ENCODE measurements at places on chromosomes 11 and 22. TPM values are rescaled to one million over a fixed set of nuclear protein-coding genes. Genes with fewer than 3 reads are reported as not detected.

MYEOV gene
- not detected for total RNA-seq

OR52D1 gene
- total RNA-seq, result not detected

NLRP14 gene
- total RNA-seq, result 0.36 TPM

TOMT gene
- total RNA-seq, result not detected

NAALAD2 gene
- total RNA-seq, result 3.9 TPM

- H3K27ac ChIP-seq, result no peak overlapping the region
- H3K4me1 ChIP-seq, result no peaks in the 10 kb centered on the region
- no peaks in the 10 kb centered on the region for H3K27me3 ChIP-seq
- no peak for DNase-seq
- no peaks in the 10 kb centered on the region for H3K36me3 ChIP-seq
Measured at GRCh38 chr11:4066910-4067309, 27.7 kb upstream of the RRM1 start.

GRCh38 chr11:64667154-64667745 lies 55.7 kb downstream of the NRXN2 start:
- H3K36me3 ChIP-seq, result no peaks in the 10 kb centered on the region
- no peak overlapping the region for H3K4me3 ChIP-seq
- H3K27me3 ChIP-seq, result peaks cover 13% of the 10 kb centered on the region
- H3K4me1 ChIP-seq, result no peaks in the 10 kb centered on the region

DNA sequence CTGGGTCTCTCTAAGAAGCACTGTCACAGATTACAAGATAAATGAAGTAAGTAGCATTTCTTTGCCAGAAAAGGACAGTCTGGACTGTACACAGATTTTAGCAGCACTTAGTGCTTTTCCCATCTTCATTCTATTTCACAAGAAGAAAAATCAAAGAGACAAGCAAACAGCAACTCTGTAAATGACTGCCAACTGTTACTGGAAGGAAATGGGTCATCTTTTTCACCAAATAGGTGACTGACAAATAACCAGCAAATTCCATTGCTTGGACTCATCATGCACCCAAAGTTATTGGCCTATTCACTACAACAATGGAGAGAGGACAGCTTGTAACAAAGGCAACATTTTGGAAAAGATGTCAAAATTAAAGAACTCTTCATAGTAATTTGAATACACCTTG lies 28.9 kb upstream of the CARD18 start:
- H3K4me3 ChIP-seq, result no peak overlapping the region
- no peak for DNase-seq
- no peaks in the 10 kb centered on the region for H3K27me3 ChIP-seq

DNA sequence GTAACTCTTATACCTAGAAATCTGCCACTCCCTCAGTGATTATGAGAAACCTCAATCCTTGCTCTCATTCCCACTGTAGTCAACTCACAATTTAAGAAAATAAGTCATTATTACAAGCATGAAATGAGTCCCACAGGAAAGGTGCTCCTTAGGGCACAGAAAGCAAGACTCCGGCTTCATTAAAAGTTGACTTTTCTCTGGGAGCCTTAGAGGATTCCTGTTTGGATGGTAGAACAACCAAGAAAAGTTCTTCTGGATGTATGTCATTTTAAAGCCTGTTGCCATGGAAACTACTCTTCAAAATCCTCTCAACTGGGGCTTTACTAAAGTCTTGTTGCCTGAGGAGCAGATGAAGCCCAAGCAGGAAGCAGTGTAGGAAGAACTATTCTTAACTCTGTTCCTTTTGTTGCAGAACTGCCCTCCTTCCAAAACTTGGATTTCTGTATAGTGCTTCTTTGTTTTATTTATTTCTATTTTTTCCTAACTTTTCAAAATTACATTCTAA lies at the start of gene OR8B8:
Gene OR8B8 (minus strand): TSS at position 51 of the 505 bp plus-strand sequence. CDS start 4,611 bp downstream, outside the sequence.
- H3K4me1 ChIP-seq, result no peaks in the 10 kb centered on the region
- H3K27me3 ChIP-seq, result no peaks in the 10 kb centered on the region
- no peak within 1 kb of the TSS for H3K4me3 ChIP-seq
- H3K36me3 ChIP-seq, result no peaks in the 10 kb centered on the region
- DNase-seq, result no peak
- H3K27ac ChIP-seq, result no peak within 1 kb of the TSS

GRCh38 chr22:45425531-45426265 lies 12.2 kb downstream of the RIBC2 start:
- no peaks in the 10 kb centered on the region for H3K27me3 ChIP-seq
- DNase-seq, result no peak
- no peak overlapping the region for H3K4me3 ChIP-seq
- H3K4me1 ChIP-seq, result no peaks in the 10 kb centered on the region

DNA sequence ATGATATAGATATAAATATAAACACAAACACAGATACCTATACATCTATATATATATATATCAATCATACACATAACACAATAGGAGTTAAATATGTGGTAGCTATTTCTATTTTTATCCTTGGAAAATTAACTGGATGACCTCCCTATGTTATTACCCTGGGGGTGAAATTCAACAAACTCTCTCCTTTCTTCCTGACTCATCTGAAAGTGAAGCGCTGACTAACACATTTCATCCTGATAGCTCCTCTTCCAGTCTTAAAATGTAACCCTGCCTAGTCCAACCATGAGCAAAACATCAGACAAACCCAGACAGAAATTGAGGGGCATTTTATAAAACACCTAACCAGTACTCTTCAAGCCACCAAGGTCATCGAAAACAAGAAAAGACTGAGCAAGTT lies 220.6 kb upstream of the ISX start:
- H3K36me3 ChIP-seq, result no peaks in the 10 kb centered on the region
- no peak overlapping the region for H3K27ac ChIP-seq
- DNase-seq, result no peak
- H3K27me3 ChIP-seq, result no peaks in the 10 kb centered on the region
- H3K4me1 ChIP-seq, result no peaks in the 10 kb centered on the region
- no peak overlapping the region for H3K4me3 ChIP-seq

- peak; percentile 52 for DNase-seq
- H3K4me1 ChIP-seq, result peaks cover 7% of the 10 kb centered on the region
- no peak overlapping the region for H3K4me3 ChIP-seq
- H3K27ac ChIP-seq, result no peak overlapping the region
- no peaks in the 10 kb centered on the region for H3K27me3 ChIP-seq
Measured at GRCh38 chr22:46788441-46789172, 26.2 kb downstream of the TBC1D22A start.

DNA sequence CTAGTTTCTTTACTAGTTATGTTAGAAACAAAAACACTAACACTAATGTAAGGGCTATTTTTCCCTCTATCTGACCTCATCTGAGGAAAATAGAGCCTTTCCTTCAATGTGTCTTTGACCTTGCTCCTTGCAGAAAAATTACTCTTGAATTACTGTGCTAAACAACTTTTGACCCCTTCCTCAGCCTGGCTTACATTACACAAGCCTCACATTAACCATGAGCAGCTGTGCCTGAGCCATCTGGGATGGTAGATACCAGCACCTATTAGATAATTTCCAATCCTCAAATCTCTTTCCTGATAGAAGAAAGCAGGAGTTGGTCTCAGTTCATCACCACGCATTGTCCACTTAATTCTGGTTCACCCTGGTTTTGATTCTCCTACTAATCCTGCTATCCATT lies 134.4 kb upstream of the NCAM1 start:
- peaks cover 11% of the 10 kb centered on the region for H3K4me1 ChIP-seq
- no peak for DNase-seq
- no peaks in the 10 kb centered on the region for H3K27me3 ChIP-seq
- no peak overlapping the region for H3K27ac ChIP-seq
- no peaks in the 10 kb centered on the region for H3K36me3 ChIP-seq

DNA sequence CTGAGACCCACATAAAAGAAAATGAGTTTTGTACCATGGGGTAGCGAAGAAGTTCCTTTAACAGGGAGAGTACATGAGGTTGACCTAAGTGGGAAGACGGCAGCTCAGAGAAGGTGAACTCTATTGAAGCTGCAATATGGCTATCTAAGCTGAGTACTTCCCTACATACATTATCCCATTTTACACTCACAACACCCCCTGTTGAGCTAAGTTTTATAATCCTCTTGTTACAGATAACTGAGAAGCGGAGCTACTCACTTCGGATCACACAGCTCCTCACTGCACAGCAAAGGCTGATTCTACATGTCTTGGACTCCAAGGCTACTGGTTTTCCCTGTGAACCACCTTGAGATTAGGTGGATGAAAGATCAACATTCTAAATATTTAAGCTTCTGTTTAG lies 8.2 kb upstream of the PIWIL4 start:
- H3K4me1 ChIP-seq, result peaks cover 6% of the 10 kb centered on the region
- H3K36me3 ChIP-seq, result no peaks in the 10 kb centered on the region
- no peak for DNase-seq
- H3K27ac ChIP-seq, result no peak overlapping the region
- no peak overlapping the region for H3K4me3 ChIP-seq
- no peaks in the 10 kb centered on the region for H3K27me3 ChIP-seq

Measured in sigmoid colon (tissue), 7 donors.